Activated T-cell treated with anti-CD3 and anti-CD28 coated beads, Interleukin-2, amount 50 U/mL, for 72 hours (primary cell): ENCODE measurements at places on chromosomes 16 and 17.

DNA sequence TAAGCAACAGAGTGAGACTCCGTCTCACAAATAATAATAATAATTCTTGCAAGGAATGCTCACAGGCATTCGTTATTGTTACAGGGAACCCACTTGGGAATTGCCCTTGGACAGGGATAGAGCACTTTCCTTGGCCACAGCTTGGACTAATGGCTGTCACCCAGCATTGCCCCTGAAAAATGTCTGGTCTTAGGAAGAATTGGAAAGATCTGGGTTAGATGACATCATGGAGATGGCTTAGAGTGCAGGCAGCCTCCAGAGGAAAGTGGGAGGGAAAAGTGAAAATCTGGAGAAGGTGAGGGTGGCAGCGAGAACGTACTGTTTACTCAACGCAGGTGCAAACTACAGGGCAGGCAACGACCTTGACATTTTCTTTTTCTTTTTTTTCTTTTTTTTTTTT, 59.3 kb upstream of the MRTFB start:
- no peak for DNase-seq

GRCh38 chr16:54048586-54049495, 237.7 kb downstream of the IRX3 start:
- no peak for DNase-seq

DNA sequence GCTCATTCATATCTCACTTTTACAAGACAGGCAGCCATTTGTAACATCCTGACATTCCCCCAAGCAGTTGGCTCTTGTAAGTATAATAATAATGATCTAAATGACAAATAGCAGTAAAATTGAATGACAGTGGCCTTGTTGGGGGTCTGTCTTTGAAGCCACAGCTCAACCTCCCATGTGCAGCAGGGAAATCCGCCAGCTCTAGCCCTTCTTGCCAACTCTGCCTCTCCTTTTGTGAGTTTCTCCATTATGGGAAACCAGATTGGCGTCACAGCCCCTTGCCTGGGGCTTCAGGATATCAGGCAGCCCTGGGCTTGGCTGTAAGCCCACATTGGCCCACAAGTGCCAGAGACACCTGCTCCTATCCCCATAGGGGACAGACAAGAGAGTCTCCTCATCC, 70.4 kb upstream of the CACNG5 start:
- DNase-seq, result no peak

DNA sequence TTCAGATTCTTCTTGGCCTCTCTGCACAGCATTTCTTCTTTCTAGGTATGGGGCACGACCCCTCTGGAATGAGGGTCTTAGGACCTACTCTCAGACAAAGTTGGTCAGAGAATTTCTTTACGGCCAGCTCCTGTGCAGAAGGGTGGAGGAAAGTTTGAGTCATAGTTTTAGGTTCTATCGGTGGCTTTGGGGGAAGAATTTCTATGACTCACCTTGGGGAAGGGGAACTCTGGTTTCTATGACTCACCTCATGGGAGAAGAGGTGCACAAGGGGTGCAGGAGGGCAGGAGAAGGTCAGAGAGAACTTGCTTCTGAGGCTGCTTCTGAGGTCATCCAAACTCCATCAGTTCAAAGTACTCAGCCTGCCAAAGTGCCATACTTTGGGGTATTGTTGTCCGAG, 2.5 kb upstream of the ABCC12 start:
- DNase-seq, result peak; percentile 77

GRCh38 chr17:78988152-78988551, 8.4 kb upstream of the LGALS3BP start:
- DNase-seq, result no peak

DNA sequence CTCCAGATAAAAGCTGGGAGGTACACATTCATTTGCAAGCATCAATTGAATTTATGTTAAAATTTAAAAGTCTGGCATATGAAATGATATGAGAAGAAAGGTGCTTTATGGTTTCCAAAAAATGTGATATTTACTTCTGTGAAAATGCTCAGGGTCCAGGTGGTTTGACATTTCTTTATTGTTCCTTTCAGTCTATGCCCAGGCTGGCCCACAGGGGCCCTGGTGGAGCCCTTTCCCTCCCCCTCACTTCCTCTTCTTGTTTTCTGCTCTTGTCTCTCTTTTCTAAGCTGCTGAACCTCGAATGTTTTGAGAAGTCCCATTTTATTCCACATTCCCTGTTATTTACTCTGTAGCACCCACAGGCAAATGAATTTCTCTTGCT, 127.8 kb downstream of the HS3ST3B1 start:
- DNase-seq, result peak; percentile 35

GRCh38 chr16:17026600-17027242, 444.0 kb downstream of the XYLT1 start:
- peak; percentile 37 for DNase-seq

DNA sequence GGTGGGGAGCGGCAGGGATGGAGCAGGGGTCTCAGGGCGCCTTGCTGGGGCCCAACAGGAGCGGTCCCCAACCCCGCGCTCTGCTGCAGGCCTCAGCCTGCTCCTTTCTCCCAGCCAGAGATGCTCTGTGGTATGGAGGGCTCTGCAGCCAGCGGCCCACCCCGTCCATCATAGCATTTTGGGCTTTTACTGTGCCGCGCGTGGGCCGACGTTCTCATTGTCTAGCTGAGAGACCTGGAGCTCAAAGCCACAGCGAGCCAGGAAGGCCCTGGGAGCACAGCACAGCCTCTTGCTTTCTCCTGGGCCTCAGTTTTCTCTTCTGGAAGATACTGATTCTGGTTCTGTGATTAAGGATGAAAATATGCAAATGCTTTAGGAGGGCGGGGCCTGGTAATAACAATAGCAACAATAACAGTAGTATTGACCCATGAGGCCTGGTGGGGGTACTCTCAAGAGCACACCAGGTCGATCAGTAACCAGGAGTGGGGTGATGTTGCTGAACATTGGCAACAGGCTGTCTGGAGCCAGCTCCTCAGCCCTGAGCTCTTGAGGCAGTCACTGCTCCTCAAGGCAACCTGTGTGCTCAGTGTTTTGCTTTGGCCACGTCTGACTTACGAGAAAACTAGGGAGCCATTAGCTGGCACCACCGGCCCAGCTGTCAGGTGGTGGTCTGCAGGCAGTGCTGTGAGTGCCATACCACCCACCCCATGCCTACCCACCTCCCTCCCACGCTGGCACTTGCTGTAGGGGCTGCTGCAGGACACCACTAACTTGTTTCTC, 1.1 kb upstream of the RASD1 start:
- no peak for DNase-seq

DNA sequence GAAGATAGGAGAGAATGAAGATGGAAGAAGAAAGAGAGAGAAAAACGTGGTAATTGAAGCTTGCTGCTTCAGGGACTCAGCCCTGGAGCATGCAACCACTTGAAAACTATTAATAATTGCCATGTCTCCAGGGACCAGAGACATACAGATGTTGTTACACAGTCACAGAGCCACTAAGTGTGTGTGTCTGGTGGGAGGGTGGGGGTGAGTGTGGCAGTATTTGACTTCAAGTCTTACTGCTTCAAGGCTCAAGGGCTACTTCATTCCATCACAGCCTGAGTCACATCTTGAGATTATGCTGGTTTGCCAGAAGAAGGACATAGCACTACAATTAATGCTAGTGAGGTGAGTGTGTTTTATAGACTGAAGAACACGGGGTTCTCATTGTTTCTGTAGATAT, 202.2 kb downstream of the CDH8 start:
- no peak for DNase-seq

DNA sequence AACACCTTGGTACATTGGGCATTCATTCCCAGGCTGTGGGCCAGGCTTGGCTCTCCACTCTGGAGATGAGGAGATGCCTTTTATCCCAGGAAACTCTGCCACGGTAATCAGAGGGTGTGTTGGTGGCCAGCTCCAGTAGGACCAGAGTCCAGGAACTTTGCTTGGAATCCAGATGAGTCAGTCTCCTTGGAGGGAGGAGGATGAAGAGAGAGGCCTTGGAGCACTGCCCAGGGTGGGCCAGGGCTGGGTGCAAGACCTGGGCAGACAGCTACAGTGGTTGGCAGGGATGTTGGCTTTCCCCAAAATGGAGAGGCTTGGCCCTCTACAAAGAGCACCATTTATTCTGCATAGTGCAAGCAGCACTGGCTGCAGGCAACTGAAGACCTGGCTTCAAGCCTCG, 209.0 kb downstream of the RGS9 start:
- DNase-seq, result no peak

DNA sequence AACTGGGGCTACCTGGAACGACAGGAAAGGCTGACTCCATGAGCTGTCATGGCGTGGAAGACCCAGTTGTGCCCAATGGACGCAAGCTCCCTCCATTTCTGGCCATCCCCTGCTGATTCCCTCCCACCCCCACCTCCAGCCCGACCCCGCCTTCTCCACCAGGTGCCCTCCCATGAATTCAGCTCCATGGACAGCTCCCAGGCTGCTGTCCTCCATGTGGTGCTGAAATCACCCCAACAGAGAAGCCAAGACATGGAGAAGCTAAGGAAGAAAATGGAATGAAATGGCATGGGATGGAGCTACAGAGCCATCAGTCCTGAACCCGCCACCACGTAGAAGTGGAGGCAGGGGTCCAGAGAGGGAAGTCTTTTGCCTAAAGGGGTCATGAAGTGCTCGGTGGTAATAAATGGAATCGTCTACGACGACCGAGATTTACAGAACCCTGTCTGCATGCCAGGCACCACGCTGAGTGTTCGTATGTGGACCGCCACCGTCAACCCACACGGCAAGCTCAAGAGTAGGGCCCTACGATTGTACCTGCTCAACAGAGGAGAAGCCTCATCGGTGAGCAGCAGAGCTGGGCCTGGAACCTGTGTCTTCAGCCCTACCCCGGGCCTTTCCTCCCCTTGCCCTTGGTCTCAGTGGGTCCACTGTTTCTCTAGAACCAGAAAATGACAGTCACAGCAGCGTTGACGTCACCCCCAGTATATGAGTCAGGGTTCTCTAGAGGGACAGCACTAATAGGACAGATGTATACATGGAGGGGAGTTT, 9.3 kb upstream of the ZC3H18 start:
- no peak for DNase-seq

DNA sequence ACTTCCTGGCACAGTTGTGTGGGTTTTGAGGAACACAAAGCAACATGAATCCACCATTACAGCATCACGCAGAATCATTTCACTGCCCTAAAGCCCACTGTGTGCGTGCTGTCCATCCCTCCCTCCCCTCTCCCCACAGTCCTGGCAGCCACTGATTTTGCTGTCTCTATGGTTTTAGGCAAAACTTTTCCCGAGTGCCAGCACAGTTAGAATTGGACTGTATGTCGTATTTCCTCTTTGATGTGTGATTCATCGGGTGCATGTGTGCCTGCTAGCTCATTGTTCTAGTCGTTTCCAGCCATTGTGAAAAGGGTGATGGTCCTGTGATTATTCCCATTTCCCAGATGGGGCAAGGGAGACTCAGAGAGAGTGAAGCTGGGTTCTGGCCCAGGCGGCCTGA, 12.7 kb downstream of the KLHL36 start:
- no peak for DNase-seq

DNA sequence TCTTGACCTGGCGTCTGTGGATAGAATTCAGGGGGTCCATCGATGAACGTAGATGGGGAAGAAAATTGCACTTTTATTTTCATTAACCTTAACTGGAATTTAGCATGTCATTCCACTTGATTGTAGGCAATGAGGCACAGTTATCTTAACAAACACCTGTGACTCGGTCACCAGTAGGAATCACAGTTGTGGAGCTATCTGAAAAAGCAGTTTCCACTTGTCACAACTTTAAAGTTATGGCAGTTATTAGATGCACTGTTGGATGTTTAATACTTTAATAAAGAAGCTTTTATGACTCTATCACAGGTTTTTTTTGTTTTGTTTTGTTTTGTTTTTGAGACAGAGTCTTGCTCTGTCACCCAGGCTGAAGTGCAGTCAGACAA, 83.7 kb upstream of the LGALS9 start:
- DNase-seq, result no peak

DNA sequence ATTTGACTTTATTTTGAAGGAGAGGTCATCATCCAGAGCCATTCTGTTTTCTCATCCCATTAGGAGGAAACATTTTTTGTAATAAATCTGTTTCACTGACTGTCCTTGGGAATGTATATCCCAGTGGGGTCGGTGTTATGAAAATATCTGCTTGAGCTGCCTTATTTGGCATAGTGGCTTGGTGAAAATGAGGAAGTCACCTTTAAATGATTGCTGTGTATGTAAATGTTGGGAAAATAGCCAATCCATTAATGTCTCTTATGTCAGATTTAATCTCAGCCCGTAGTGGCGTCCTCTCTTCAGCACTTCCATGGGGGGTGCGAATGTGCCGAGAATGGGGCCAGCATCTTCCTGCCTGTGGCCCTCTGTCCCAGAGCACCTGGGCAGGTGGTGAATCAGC, 57.6 kb downstream of the BANP start:
- DNase-seq, result no peak

- no peak for DNase-seq
Measured at GRCh38 chr16:50763211-50763610, 21.3 kb downstream of the CYLD start.

GRCh38 chr16:66342294-66342900, 24.1 kb upstream of the CDH5 start:
- peak; percentile 16 for DNase-seq

DNA sequence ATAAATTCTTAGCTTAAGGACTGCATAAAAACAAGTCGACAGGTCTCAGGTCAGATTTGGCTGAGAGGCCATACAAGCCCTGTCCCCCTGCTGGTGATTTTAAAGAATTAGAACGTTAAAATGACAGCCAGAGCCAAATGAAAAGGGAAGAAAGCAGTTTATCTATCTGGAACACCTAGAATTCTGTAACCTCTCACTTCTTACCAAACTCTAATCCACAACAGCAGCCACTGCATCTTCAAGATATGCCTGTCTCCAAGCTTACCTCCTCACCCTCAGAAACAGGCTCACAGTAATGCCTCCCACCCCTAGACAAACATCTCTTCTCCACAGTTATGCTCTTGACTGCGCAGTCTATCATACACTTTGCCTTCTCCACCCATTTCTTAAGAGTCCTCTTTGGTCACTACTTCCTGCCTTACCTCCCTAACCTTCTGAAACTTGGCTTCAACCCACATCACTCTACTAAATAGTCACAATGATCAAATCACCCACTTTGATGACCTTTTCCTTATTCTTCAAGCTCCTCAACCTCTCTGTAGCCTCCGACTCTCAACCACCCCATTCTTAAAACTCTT, 14.2 kb downstream of the ANKFY1 start:
- no peak for DNase-seq

GRCh38 chr17:31452101-31452500, 60.6 kb downstream of the RAB11FIP4 start:
- DNase-seq, result no peak

DNA sequence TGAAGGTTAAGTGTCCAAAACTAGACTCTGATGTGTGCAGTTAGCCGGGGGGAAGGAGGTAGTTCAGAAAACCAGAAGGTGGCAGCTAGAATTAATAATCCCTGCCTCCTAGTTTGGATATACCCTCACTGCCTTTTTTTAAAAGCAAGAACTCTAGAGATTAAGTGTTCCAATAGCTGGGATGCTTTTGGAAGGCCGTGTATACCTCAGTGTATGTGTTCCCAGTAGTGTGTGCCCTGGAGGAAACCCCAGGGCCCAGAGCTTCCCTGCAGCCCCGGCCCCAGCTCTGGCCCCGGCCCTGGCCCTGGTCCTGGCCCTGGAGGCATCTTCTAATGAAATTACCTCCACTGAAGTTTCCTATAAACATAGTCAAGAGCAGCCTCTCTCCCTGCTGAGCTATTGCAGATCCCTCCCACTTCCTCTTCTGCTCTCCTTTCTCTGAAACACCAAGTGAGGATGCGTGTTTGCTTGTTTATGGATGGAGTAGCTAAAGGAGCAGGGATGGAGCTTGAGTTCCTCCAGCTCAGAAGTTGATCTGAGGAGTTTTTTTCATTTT, 130.7 kb downstream of the PRKCA start:
- no peak for DNase-seq
